CD4-positive, alpha-beta T cell treated with Interleukin-17A for 4 hours (primary cell): ENCODE measurements at places on chromosomes 3 and 15.

- DNase-seq: no peak
These were observed 14.1 kb upstream of the HRH1 start for GRCh38 chr3:11140030-11140712.

DNA sequence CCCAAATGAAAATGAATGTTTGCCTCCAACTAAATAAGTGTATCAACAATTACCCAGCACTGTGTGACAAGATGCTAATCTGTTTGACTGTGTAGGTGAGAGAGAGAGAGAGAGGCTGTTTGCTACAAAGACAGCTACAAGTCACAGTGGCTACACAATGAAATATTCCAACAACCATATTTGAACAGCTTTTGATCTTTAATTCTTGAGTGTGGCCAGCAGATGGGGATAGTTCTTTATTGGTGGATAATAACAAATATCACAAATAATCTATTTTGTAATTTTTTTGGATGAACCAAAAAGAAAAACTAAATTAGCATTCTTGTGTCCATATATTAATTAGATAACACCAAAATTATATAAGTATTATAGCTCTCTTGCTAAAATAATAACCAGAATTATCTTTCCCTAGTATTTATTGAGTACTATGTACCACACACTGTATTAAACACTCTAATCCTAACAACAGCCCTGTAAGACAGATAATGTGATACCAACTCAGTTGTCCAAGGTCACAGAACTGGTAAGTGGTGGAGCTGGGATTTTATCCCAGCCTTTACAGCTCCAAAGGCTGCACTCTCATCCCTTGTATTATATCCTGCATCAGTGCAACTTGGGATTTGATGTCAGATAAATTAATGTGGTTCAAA is 61.9 kb upstream of the C3orf80 start:
- DNase-seq: no peak

DNA sequence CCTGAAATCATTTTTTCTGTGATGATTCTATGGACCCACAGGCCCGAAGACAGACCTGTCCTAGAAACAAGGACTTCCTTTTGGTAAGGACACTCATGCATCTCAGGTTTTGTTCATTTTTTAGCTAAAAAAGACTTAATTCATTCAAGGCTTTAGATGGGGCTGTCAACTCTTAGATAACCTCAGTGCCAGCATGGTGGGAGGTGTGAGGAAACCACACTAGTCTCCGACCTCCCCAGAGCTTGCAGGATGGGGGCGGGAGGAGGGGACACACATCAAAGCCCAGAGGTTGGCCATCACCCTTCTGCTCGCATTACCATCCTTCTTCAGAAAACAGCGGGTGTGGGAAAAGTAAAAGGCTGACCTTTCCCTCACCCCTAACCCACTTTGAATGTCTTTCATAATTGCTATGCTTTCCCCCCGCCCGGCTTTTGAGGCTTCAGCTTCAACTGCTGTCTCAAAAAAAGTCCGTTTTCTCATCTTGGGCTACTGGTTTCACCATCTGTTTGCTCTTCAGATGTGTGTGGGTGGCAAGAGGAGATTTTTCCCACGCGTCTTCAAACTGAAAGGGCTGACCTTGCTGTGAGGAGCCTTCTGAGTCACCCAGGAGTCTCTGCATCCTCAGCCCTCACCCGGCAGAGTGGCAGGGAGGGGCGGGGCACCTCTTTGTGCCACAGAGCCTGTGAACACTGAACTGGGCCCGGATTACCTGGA is 27.6 kb upstream of the CXCR6 start:
- DNase-seq: peak; percentile 84

DNA sequence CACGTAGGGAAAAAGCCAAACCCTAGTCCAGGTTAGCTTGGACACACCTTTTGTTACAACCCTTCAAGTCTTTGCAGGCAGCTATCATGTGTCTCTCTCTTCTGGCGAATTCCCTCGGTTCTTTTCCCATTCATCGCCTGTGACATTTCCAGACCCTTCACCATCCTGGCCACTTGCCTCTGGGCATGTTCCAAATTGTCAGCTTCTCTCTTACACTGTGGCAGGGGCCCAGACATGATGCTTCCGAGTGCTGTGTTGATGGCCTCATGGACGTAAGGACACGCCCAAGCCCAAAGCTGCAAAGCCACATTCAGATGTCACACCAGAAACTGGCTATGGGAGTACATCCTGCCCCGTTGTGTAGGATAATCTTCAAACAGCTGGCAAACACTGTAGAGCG is 58.5 kb downstream of the ISG20 start:
- DNase-seq: no peak

- no peak for DNase-seq
These were observed 398.7 kb downstream of the SHQ1 start for GRCh38 chr3:72449551-72449950.

GRCh38 chr3:158569794-158570193 is 1.2 kb upstream of the MLF1 start:
- no peak for DNase-seq

GRCh38 chr3:38004415-38005075 is 14.0 kb downstream of the VILL start:
- DNase-seq: peak; percentile 79

DNA sequence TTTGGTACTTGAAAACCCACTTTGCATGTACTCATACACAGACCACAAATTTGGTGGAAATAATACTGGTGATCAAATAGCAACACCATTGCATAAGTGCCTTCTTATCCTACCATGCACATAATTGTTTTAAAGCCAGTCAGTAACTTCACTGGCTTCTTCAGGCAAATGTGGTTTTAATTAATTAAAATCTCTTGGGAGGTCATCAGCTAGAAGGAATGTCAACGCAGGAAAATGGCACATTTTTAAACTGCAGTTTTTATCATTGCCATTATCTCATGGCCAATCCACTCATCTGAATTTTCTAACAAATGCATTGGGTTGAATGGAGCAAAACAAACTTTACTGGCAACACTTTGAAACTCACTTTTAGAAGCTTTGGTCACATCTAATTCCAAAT is 105.7 kb upstream of the ZPLD1 start:
- no peak for DNase-seq

DNA sequence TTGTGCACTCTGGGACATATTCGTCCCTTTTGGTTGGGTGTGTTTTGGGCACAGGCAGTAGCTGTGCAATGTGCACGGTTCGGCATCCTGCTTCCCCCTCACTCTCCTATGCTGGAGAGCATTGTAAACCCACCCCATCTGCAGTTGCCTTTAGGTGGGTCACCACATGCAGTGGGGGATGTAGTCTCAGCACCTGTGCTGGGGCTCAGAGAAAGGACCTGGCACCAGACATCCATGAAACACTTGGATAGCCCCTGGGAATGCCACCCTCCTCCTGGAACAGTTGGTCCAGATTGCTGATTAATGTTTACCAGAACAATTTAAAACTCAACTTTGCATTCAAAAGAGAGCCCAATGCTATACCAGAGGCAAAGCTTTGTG is 123.9 kb upstream of the MEF2A start:
- DNase-seq: no peak

DNA sequence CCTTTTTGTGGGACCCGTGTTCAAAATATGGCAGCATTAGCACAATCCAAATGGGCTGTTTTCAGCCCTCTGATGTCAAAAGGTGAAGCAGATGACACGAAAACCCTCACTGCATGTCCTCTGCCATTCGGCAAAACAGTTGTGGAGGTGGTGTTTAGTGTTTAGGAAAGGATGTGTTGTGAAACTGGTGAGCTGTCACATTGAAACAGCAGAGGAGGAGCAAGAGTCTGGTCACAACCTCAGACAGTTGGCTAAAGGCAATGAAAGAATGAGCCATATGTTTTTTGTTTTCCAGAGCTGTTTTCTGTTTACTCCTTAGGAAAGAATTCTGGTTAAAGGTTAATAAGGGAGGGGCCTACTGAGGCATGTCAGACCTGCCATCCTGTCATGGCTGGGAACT is 140.7 kb downstream of the VPS8 start:
- no peak for DNase-seq

DNA sequence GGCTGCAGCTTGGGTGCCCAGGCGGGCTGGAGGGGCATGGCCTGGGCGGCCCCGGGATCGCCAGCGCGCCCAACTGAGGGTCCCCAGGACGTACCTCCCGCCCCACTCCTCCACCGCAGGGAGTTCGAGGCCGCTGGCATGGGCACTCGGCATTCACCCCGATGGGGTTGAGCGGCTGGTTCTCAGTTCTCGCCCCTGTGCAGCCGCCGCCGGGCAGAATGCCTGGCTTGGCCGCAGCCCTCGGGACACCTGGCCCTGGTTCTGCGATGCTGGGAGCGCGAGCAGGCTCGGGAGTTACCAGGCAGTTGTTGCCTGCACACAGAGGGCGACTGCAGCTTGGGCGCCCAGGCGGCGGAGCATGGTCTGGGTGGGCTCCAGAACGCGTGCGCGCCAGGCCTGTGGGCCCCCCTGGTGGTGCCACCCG is 121.4 kb downstream of the LMLN start:
- peak; percentile 3 for DNase-seq

DNA sequence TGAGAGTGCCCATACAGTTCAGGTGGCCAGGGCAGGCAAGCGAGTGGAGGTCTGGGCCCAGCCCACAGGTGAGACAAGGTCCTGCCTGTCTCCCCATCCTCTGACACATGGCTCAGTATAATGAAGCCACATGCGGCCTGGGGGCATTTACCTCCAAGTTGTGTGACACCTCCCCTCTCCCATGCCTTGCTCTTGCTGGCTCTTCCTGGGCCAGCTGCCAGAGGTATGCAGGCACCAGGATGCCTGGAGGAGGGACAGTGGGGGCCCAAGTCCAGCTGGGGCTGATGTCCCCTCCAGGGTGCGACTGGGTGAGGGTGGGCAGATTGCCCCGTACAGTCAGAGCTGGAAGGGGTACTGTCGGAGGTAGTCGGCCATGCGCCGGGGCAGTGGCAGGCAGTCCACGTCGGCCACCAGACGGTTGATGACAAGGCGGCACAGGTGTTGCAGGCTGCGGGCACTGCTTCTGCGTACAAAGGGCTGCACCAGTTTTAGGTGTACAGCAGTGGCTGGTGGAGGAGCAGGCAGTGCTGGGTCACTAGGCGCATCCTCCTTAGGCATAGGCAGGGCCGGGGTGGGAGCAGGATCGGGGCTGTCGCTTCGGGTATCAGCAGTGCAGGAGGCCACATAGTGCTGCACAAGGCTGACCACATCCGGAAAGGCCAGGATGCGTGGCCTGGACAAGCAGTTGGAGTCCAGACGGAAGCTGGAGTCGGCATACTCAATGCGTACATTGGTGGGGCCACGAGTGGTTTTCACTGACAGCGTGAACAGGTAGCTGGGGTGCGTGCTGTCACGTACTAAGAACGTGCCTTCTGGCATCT is 4.1 kb downstream of the CISH start:
- no peak for DNase-seq

DNA sequence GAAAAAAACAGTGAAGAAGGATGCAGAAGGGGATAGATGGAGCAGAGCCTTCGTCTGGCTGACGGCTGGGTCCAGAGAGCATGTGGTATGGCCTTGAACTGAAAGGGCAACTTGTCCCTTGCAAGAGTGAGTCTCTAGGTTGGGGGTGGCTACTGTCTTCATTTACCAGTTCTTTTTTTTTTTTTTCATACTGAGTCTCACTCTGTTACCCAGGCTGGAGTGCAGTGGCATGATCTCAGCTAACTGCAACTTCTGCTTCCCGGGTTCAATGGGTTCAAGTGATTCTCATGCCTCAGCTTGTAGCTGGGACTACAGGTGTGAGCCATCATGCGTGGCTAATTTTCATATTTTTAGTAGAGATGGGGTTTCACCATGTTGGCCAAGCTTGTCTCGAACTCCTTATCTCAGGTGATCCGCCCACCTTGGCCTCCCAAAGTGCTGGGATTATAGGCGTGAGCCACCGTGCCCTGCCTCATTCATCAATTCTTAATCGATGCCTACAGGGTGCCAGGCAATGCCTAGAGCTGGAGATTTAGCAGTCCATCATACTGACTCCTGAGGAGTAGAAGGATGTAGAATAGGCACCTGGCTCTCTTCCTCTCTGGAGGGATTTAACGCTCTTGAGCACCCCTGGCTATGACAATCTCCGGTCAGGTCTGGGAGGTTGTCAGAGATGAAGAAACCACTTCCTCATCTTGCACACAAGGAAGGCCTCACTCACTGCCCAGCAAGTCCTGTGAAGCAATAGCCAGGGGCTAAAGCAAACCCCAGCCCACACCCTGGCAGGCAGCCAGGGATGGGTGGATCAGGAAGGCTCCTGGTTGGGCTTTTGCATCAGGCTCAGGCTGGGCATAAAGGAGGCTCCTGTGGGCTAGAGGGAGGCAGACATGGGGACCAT is at the start of gene CAMP:
CAMP (plus strand) TSS at position 880 of the 898 bp plus-strand sequence; CDS start at position 897, 17 bp downstream.
- no peak for DNase-seq

DNA sequence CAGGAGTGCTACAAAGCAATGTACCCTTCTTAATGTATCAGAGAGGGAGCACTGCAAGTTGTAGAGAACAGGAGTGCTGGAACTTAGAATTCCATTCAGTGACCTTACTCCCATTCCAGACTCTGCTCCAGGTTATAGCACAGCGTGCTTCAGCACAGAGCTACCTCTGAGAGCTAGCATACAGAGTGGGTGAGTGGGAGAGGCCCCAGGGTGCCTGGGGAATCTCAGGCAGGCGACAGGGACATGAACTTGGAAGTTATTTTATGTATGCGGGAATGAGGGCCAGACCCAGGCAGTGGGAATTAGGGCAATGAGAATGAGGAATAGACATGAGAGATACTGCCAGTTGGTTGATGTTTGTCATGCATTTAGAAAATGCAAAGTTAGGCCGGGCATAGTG is 3.7 kb upstream of the KNG1 start:
- DNase-seq: no peak

- no peak for DNase-seq
These were observed 129.4 kb downstream of the LRRK1 start for GRCh38 chr15:101048581-101049030.

GRCh38 chr3:120129051-120129450 is 34.8 kb upstream of the GSK3B start:
- DNase-seq: no peak

DNA sequence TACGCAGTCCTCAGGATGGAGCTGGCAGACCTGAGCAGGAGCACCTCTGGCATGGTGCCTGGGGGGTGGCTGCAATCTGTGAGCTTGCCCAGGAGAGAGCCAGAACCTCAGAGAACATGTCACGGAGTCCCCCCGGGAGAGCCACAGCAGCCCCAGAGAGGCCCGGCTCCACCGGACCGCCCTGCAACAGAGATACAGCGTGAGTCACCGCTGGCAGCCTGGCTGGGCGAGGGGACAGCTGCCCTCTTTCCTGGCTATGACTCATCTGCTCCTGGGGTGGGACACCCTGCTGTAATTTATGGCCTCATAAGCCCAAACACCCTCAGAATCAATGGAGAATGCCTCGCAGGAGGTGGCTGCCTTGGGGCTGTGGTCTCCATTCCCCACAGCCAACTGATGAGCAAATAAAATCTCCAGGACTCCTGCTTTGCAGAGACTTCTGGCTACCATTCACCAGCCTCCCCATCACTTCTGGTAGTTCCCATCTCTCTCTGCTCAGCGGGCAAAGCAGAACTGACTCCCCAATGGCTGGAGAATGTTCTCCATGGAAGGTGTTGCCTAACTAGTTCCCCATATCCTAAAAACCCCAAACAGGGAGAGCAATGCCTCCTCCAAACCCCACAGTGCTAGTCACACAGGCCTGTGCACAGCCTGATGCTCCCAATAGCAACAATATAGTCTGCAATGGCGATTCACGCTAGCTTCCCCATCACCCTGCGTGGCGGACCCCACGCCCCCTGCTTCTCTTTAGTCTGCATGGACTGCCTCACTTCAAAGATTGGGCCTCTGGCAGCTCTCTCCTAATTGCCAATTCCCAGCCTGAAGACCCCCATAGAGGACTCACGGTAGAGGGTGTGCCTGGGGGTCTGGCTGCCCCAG is 21.6 kb downstream of the ACSBG1 start:
- DNase-seq: no peak
